ENCODE measurements at places on chromosomes 3 and 15. TPM values are rescaled to one million over a fixed set of nuclear protein-coding genes. Genes with fewer than 3 reads are reported as not detected.

ACKR4 gene
- total RNA-seq: 1.0 TPM

GALNT15 gene
- total RNA-seq: 39.9 TPM

CFAP100 gene
- not detected for total RNA-seq

SHF gene
- 5.2 TPM for total RNA-seq

P2RY1 gene
- total RNA-seq: 2.2 TPM

GP5 gene
- 0.22 TPM for total RNA-seq

CCDC50 gene
- total RNA-seq: 105 TPM

CNOT10 gene
- total RNA-seq: 34.0 TPM

CD276 gene
- 31.5 TPM for total RNA-seq

DNA sequence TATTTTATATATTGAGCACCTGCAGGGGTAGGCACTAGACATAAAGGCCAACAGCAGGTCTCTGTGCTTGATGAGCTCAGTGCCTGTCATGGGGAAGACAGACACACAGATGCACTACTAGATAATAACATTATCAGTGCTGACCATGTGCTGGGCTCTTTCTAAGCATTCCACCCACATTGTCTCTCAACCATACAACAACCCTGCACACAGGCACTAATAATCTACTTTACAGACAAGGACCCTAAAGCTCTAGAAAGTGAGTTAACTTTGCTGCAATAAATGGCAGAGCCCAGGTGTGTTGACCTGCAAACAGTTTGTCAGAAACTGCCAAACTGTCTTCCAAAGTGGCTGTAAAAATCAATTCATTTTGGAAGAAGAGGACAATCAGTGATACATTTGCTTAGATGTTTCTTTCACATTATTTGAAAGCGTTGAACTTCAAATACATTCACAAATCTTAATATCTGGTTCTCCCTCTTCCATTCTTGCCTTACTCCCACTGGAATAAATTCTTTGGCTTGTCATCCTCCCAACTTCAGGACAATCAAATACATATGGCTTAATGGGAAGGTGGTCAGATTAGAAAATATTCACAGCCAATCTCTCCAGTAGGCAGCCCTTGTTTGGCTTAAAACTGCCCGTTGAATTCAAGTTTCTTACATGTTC is 11.0 kb upstream of the PP2D1 start:
- H3K4me1 ChIP-seq: no peaks in the 10 kb centered on the region
- no peak overlapping the region for H3K27ac ChIP-seq
- no peak overlapping the region for H3K4me3 ChIP-seq
- no peaks in the 10 kb centered on the region for H3K27me3 ChIP-seq

DNA sequence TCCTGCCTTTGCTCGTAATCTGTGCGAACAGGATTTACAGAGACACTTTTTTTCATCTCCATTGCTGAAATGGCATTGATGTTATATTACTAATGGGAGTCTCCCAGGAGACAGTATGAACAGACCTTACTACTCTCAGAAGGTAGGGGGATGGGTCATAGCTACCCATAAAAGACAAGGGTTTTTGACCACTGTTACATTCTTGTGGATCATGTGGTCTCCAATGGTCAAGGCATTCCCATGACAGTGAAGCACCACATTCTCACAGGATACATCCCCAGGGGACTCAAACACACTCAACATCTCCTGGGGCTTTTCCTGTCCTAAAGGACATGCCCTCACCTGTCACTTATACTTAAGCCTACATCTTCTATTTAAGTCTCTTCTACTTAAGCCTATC is 40.8 kb downstream of the MKRN3 start:
- no peak overlapping the region for H3K4me3 ChIP-seq
- no peaks in the 10 kb centered on the region for H3K4me1 ChIP-seq

GRCh38 chr3:85760342-85760741 is 801.6 kb downstream of the CADM2 start:
- H3K4me3 ChIP-seq: no peak overlapping the region
- H3K4me1 ChIP-seq: no peaks in the 10 kb centered on the region
- no peak overlapping the region for H3K27ac ChIP-seq
- H3K27me3 ChIP-seq: no peaks in the 10 kb centered on the region
- no peaks in the 10 kb centered on the region for H3K36me3 ChIP-seq

GRCh38 chr3:32640939-32641338 is 44.0 kb upstream of the CNOT10 start:
- H3K4me1 ChIP-seq: no peaks in the 10 kb centered on the region
- H3K4me3 ChIP-seq: no peak overlapping the region
- H3K27ac ChIP-seq: no peak overlapping the region
- no peak for DNase-seq
- no peaks in the 10 kb centered on the region for H3K27me3 ChIP-seq

DNA sequence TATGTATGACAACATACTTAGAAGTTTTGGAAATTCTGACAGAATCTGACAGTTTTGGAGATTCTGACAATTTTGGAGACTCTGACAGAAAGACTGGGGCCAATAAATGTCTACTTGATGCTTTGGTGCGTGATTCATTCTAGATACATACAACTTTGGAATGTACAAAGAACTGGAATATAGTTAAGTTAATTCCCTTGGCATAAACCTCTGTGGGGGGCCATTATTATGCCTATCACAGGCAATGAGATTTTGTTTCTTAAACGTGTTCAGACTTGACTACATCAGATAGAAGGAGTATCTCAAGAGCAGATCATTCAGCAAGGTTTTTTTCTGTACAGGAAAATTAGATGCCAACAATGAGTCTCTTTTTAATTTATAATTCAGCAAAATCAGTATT is 617.6 kb upstream of the ZNF717 start:
- no peaks in the 10 kb centered on the region for H3K36me3 ChIP-seq
- H3K27me3 ChIP-seq: no peaks in the 10 kb centered on the region
- H3K27ac ChIP-seq: no peak overlapping the region
- H3K4me1 ChIP-seq: no peaks in the 10 kb centered on the region

DNA sequence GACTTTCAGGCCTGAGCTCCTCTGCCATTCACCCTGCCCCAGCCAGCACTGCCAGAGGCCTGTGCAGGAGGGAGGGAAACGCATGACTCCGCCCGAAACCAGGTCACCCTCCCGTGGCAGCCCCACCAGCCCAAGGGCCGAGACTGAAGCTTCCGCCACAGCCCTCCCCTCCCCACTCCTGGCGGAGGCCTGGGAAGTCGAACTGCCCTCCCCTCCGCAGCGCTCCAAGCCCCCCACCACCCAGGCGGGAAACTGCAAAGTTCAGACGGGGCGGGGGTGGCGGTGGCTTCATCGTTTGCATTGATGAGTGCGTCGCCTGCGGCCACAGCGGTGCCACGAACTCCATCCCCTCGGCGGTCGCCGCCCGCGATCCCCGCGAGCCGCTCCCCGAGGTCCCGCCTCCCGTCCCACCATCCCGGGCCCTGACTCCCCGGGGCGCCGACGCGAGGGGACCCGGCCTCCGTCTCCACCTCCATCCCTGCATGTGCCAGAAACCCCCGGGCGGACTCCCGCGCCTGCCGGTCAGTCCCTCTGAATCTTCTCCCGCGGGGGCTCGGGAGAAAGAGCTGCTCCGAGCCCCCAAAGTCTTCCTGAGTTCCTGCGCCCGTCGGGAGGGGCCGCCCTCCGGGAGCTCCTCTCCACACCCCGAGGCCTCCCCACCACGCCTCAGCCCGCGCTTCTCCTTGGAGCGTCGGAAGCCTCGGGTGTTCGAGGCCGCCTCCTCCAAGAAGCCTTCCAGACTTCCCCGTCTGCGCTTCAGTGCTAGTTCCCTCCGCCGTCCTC is 698 bp downstream of the MELTF start:
- peak overlapping the region; percentile 17 for H3K4me3 ChIP-seq
- DNase-seq: no peak
- H3K4me1 ChIP-seq: no peaks in the 10 kb centered on the region
- H3K27ac ChIP-seq: no peak overlapping the region

GRCh38 chr15:88654430-88655102 is 15.8 kb downstream of the ISG20 start:
- no peak overlapping the region for H3K27ac ChIP-seq
- H3K4me1 ChIP-seq: peaks cover 3% of the 10 kb centered on the region
- no peak overlapping the region for H3K4me3 ChIP-seq
- DNase-seq: no peak
- no peaks in the 10 kb centered on the region for H3K36me3 ChIP-seq
- H3K27me3 ChIP-seq: no peaks in the 10 kb centered on the region

DNA sequence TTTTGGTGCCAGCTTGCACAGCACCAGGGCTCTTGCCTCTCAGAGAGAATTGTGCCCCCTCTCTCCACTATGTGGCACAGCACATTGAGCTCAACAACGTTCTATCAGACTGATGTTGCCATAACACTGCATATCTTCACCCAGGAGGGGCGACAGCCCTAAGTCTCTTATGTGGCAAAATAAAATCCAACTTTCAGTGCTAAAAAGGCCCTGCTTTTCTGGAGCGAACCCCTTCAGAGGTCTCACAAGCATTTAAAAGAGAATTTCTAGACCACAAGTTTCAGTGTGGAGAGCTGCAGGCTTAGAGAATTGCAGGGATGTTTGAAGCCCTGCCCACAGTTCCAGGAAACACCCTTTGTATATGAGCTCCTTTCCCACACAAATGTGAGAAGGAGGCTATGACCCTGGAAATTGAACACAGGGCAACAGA is 85.5 kb downstream of the LIPC start:
- DNase-seq: no peak
- H3K27me3 ChIP-seq: no peaks in the 10 kb centered on the region
- no peak overlapping the region for H3K27ac ChIP-seq
- H3K36me3 ChIP-seq: no peaks in the 10 kb centered on the region
- no peak overlapping the region for H3K4me3 ChIP-seq
- peaks cover 5% of the 10 kb centered on the region for H3K4me1 ChIP-seq

DNA sequence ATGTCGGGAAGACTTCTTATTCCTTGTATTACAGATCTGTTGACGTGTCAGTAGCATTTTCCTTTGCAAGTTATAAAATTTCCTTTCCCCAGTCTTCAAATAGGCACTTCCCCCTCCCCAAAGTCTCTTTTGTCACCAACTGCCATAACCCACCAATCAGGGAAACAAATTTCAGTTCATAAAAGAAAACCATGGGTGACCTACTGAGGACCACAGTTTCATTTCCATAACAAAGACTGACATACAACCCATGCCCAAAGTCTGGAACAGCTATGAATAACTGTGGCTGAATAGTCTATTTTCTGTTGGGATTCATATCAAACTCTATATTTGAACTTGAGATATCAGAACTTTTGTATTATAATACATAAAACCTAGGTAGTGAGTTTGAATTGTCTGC is 307.8 kb downstream of the KBTBD8 start:
- no peaks in the 10 kb centered on the region for H3K36me3 ChIP-seq
- H3K4me3 ChIP-seq: no peak overlapping the region
- H3K27ac ChIP-seq: no peak overlapping the region
- no peaks in the 10 kb centered on the region for H3K27me3 ChIP-seq

DNA sequence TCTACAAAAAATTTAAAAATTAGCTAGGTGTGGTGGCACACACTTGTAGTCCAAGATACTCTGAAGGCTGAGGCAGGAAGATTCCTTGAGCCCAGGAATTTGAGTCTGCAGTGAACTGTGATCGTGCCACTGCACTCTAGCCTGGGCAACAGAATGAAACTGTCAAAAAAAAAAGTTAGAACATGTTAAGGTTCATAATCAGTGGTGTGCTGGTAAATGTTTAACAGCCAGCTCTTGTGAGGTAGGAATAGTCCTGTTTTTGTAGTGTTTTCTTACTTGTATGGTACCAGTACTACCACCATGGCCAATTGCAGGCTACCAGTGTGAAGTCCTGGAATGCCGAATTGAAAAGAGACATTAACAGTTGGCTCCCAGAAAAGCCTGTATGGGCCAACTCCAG is 50.7 kb downstream of the ATG7 start:
- peaks cover 4% of the 10 kb centered on the region for H3K36me3 ChIP-seq
- no peak overlapping the region for H3K27ac ChIP-seq
- no peak overlapping the region for H3K4me3 ChIP-seq
- no peaks in the 10 kb centered on the region for H3K27me3 ChIP-seq
- H3K4me1 ChIP-seq: no peaks in the 10 kb centered on the region
- DNase-seq: peak; percentile 14

- peaks cover 2% of the 10 kb centered on the region for H3K36me3 ChIP-seq
- no peak for DNase-seq
- H3K4me3 ChIP-seq: no peak overlapping the region
- no peaks in the 10 kb centered on the region for H3K27me3 ChIP-seq
Measured at GRCh38 chr3:15579051-15579450, 22.3 kb downstream of the HACL1 start.

GRCh38 chr3:118080889-118081288 is 953.8 kb downstream of the IGSF11 start:
- H3K27me3 ChIP-seq: no peaks in the 10 kb centered on the region
- H3K4me1 ChIP-seq: no peaks in the 10 kb centered on the region
- H3K4me3 ChIP-seq: no peak overlapping the region
- H3K36me3 ChIP-seq: no peaks in the 10 kb centered on the region
- no peak overlapping the region for H3K27ac ChIP-seq
- peak; percentile 9 for DNase-seq

DNA sequence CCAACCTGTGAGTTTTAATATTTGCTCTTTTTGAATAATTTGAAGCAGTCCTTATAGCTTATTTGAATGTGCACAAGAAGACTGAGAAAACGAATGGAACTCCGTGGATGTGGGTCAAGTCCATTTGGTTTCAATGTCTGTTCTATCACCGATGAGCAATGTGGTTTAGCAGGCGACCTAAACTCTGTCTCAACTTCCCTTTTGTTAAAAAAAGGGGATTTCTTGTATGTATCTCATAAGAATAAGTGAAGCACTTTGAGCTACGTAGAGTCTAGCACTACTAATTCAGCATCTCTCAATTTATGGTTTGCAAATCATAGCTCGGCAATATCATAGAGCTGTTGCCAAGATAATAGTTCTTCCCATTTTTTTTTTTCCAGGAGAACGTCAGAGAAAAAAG is 4.6 kb upstream of the SKIL start:
- H3K4me3 ChIP-seq: no peak overlapping the region
- no peaks in the 10 kb centered on the region for H3K36me3 ChIP-seq
- no peaks in the 10 kb centered on the region for H3K27me3 ChIP-seq
- H3K27ac ChIP-seq: no peak overlapping the region

DNA sequence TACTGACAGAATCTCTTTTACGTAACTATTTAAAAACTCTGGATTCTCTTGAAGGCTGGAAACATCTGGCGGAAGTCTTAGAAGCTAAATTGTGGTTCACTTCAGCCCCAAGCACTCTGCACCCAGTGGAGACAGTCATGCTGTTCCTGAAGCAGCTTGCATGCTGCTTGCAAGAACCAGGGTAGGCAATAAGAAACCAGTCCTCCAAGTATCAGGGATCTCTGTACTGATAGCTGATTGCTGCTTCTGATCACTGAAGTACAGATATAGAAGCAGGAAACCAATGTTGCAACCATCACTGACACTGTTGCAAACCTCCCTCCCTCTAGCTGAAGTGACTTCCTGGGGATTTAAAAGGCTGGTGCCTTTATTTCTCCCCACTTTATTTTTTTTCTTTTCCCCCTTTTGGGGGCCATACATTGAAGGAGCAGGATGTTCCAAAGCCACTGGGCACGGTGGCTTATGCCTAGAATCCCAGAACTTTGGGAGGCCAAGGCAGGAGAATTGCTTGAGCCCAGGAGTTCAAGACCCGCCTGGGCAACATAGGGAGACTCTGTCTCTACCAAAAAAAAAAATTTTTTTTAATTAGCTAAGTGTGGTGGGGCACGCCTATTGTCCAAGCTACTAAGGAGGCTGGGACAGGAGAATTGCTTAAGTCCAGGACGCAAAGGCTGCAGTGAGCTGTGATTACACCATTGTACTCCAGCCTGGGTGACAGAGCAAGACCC is 15.3 kb downstream of the SPCS1 start:
- H3K36me3 ChIP-seq: peaks cover 4% of the 10 kb centered on the region
- no peak for DNase-seq
- H3K4me3 ChIP-seq: no peak overlapping the region
- H3K27me3 ChIP-seq: no peaks in the 10 kb centered on the region
- H3K4me1 ChIP-seq: no peaks in the 10 kb centered on the region

Data from kidney (tissue), 22 donors.